ENCODE measurements at places on chromosomes 13 and 19.

- DNase-seq = no peak
Measured at GRCh38 chr19:2275588-2276428, 6.2 kb downstream of the PEAK3 start.

- DNase-seq = no peak
Measured at GRCh38 chr13:38733146-38733545, 46.3 kb downstream of the FREM2 start.

GRCh38 chr19:29854033-29854432 is 42.2 kb downstream of the CCNE1 start:
- no peak for DNase-seq

DNA sequence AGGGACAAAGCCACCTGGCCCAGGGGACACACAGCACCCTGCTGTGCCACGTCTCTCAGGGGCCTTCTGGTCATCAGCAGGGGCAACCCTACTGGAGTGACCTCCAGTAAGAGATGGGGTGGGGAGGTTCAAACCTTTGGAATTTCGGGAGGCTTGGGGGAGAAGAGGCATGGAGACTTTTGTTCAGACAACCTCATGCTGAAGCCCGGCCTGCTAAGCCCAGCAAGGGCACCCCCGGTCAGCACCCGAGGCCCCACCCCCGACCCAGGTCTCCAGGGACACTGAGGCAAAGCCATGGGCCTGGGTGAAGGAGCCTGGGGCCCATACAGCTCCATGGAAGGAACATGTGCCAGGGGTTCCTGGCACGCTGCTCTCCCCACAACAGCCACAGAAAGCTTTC is 23.3 kb downstream of the ZNF787 start:
- DNase-seq = no peak

GRCh38 chr13:43830497-43830881 is 43.7 kb upstream of the ENOX1 start:
- no peak for DNase-seq

DNA sequence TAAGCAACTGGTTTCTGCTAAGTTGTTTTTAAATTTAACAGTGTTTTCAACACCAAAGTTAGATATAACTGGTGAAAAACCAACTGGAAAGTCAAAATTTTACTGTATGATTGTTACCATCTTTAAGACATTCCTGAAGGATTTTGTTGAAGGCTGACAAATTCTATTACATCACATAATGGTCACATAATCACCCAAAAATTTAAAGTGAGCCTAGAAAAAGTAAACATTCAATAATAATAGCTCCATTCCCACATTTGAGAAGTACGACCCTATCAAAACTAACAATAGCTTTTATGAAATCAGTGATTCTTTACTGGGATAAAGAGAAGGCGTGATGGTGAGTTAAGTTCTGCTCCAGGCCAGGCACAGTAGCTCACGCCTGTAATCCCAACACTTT is 51.6 kb downstream of the USP12 start:
- DNase-seq = no peak

- DNase-seq = no peak
Measured at GRCh38 chr13:42485272-42485671, 88.7 kb upstream of the TNFSF11 start.

- DNase-seq = no peak
Measured at GRCh38 chr19:17113127-17113785, 37.7 kb downstream of the MYO9B start.

DNA sequence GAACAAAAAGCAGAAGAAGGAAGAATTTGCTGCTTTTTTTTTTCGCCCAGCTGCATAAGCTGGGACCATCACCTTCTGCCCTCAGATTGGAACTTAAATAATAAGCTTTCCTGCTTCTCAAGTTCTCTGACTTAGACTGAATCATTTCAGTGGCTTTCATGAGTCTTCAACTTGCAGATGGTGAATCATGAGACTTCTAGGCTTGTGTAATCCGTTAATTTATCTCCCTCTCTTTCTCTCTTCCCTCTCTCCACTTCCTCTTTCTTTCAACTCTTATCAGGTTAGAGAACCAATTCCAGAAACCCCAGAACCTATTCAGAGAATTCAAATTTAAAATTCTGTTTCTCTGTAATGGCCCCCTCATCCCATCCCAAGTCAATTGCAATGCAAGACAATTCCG is 1153.7 kb downstream of the PCDH9 start:
- no peak for DNase-seq

DNA sequence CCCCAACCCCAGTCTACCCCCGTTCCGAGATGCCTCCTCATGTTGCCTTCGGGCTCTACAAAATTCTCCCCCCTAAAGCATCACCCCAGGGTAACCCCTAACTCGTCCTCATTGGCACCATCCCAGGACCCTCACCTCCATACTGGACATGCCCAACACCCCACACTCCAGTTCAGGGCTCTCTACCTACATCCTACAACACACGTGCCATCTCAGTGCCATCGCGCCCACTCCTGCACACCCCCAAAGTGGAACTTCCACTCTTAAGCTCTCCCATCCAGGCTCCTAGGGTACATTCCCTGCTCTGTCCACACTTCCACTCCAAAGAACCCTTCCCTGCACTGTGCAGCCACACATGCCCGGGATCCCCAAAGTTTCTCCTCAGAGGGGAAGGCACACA is 827 bp upstream of the FKRP start:
- DNase-seq = no peak

DNA sequence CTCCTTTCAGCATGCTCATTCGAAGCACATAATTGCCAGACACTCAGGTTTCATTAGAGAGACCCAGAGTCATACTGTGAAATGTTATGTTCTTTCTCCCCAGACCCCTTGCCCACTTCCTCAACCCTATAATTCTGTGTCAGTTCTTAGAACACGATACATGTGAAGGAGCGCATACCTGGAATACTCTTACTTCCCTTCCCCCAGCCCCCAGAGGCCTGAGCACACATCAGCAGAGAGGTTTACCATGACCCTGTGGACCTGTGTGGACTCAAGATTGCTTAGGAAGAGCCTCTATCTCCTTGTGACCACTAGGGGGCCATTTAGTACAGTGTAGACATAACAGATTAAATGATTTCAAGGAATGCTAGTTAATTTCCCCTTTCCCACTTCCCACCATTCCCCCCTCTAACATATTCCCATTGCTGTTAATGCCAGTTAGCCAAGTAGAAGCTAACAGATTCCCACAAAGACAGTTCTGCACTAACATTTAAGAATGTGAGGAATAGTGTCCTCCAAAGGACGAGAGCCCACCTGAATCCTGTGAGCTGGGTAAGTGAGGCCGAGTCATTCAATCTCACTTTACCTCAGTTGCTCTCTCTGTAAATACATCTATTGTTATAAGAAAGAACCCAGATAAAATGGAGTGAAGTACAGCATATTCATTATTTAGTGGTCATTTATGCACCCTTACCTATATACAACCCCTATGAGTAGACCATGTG is 154.2 kb upstream of the MAB21L1 start:
- DNase-seq = peak; percentile 27

- DNase-seq = no peak
Measured at GRCh38 chr19:31436121-31436776, 87.0 kb upstream of the TSHZ3 start.

GRCh38 chr19:50556282-50557008 is 11.8 kb downstream of the LRRC4B start:
- peak; percentile 58 for DNase-seq

- no peak for DNase-seq
Measured at GRCh38 chr19:7618348-7618747, 11.0 kb downstream of the XAB2 start.
